ENCODE measurements at places on chromosomes 13 and 19.
A peak's percentile ranks its signal among the peaks of the same experiment; 100 is the strongest.

DNA sequence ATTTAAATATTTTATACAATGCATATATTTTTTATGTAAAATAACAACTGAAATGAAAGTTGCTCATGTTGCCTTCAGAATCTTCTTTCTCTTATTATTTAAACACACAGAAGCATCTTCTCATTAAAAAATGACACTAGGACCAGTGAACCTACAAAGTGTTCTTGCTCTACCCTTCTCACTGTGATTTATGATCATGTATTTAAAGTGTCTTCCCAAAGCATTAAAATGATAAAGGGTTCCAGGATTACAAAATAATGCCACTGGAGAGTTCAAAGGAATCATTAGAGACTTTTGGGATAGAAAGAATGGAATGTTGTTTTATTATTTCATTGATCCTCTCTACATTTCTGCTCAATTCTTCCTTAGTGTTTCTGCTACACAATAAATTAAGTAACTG, 643.6 kb upstream of the SLITRK1 start:
- no peak for DNase-seq

GRCh38 chr13:103222683-103223082, 156.5 kb upstream of the SLC10A2 start:
- DNase-seq, result no peak

DNA sequence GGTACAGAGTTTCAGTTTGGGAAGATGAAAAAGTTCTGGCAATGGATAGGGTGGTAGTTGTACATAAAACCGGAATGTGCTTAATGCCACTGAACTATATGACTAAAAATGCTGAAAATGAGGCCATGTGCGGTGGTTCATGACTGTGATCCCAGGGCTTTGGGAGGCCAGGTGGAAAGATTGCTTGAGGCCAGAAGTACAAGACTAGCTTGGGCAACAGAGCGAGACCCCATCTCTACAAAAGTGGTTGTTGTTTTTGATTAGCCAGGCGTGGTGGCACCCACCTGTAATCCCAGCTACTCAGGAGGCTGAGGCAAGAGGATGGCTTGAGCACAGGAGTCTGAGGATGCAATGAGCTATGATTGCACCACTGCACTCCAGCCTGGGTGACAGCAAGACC, 12.8 kb downstream of the SMAD9 start:
- no peak for DNase-seq

GRCh38 chr13:113077566-113077952, 28.0 kb upstream of the F7 start:
- no peak for DNase-seq

DNA sequence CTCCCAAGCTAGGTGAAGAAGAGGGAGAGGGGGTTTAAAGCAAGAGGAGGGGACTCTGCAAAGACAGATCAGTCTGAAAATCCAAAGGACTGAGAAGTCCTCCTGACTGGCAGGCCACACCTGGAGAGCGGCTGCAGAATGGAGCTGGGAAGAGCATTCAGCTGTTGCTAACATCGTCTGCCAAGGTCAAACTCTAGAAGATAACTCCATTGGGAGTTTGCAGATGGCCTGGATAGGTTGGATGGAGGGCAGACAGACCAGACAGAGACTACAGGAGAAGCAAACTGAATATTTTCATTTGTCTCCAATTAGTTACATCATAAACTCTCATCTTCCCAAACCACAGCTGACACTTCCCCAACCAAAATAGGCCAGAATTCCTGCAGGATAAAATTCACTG, 19.9 kb upstream of the SHISA2 start:
- DNase-seq, result no peak

DNA sequence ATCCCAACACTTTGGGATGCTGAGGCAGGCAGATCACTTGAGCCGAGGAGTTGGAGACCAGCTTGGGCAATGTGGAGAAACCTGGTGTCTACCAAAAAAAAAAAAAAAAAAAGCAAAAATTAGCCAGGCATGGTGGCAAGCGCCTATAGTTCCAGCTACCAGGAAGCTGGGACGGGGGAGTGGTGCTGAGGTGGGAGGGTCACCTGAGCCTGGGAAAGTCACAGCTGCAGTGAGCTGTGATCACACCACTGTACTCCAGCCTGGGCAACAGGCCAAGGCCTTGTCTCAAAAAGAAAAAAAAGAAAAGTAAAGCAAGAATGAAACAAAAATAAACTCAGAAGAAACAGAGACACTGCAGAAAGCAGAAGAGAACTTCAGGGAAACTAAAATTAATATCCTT, 31.6 kb downstream of the MTRF1 start:
- DNase-seq, result no peak

DNA sequence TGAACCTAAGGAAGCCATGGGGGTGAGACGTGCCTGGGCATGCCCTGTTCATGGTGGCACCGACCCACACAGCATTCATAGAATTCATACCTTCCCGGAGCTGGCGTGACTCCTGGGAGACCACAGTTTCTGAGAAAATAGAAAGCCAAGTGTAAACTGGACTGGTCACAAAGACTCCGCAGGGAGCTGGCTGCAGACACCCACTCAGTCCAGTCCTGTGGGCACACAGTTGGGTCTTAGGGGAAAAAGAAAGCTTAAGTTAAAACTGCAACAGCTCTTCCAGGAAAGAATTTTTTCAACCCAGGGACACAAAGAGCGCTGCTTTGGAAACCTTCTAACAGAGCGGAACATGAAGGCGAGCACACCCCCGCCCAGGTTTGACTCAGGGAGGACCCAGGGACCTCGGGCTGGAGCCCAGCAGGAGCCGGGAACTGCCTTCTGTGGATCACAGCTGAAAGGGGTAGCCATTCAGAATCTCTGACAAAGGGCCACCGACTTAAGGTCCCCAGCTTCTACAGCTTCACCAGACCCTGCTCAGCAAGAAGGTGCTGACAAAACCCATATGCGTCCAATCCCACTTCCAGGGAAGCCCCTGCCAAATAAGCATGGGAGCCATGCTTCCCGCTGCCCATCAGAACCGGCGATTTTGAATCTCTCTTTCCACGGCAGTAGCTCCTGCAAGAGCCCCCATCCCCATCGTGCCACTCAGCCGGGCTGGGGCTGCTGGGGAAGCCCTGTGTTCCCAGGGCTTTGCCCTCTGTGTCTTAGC, 183.7 kb downstream of the COL4A1 start:
- DNase-seq, result no peak

GRCh38 chr19:17496337-17496997, 15.0 kb upstream of the PGLS start:
- DNase-seq, result peak; percentile 69

GRCh38 chr19:13190781-13191540, 40.8 kb downstream of the IER2 start:
- DNase-seq, result no peak

DNA sequence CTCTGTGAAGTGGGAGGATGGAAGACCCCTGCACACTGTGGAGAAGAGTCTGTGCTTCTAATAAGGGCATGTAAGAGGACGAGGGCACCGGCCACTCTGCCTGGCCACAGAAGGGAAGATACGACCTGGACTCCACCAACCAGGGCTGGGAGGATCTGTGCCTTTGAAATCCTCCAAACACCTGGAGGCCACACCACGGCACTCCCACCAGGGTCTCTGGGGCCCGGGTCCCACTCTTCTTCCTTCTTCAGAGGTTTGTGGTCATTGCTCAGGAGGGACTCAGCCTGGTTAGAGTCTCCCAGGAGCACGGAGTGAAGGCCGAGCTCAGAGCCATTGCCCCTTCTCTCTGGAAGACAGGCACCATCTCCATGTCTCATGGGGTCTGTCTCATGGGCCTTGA, 42.0 kb downstream of the RAB20 start:
- no peak for DNase-seq

DNA sequence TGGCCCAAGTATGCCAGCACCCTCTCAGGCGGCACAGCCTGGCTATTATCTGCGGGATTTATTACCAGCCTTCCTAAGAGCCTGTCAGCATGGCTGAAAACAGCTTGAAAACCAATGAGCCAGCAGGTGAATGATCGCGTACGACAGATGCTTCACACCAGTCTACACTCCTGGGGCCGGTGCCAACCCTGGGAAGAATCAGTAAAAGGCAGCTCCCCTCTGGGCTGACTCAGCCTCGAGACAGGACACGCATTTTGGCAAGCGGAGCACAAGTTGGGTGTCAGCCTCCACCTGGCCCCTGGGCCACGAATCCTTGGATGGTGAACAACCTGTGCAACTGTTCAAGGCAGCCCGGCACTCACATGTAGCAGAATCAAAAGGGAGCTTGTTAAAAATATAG, 15.6 kb downstream of the EMP3 start:
- no peak for DNase-seq

DNA sequence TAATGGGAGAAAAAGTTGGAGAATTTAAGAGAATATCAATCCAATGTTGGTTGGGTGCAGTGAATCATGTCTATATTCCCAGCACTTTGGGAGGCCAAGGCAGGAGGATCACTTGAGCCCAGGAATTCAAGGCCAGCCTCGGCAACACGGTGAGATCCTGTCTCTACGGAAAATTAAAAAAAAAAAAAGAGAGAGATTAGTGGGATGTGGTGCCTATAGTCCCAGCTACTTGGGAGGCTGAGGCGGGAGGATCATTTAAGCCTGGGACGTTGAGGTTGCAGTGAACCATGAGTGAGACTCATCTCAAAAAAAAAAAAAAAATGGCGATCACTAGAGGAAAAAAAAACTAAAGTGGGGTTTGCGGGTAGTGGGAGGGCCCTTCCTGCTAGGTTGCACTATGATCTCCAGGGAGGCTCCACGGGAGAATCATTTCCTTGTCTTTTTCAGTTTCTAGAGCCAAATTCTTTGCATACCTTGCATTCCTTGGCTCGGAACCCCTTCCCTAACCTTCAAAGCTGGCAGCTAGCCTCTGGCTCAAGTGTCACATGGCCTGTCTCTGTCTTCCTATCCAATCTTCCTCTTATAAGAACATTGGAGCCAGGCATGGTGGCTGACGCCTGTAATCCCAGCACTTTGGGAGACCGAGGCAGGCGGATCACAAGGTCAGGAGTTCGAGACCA, 5.8 kb upstream of the ERCC2 start:
- no peak for DNase-seq

GRCh38 chr19:58021541-58022282, 12.1 kb upstream of the ZSCAN1 start:
- DNase-seq, result peak; percentile 4

GRCh38 chr19:51433043-51433442, 15.6 kb upstream of the SIGLEC10 start:
- no peak for DNase-seq
